Motor neuron (in vitro differentiated cells): ENCODE measurements at places on chromosomes 1 and 21. TPM values are rescaled to one million over a fixed set of nuclear protein-coding genes. Genes with fewer than 3 reads are reported as not detected.

DNA sequence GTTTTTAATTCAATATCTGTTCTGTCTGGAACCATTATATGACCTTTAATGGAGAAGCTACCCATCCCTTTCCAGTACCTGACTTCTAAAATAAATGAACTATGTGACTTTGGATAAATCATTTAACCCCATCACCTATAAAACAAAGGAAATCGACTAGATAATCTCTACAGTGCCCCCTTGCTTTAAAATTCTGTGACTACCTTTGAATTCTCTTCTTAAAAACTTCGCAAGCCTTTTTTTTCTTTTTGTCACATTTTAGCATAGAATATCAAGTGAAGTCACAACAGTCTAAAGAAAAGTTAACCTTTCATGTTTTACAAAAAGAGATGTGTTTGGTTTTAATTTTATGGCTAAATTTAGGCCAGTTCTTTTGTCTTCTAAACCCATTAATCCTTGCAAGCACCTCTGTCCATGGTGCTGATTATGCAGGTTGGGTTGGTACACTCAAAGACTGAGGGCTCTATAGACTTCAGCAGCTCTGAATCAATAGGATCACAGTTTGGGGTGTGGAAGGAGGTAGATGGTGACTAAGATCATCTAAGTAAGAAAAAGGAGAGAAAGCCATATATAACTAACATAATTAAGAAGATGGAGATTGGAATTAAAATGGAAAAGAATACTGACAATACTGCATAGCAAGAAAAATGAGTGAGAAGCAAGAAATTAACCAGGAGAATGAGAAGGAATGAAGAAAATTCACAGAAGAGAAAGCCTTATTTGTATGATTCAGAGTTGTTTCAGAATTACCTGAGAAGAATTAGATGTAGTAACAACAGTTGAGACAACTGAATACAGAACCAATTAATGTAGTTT is 59.2 kb downstream of the TBX15 start:
- ATAC-seq = no peak

DNA sequence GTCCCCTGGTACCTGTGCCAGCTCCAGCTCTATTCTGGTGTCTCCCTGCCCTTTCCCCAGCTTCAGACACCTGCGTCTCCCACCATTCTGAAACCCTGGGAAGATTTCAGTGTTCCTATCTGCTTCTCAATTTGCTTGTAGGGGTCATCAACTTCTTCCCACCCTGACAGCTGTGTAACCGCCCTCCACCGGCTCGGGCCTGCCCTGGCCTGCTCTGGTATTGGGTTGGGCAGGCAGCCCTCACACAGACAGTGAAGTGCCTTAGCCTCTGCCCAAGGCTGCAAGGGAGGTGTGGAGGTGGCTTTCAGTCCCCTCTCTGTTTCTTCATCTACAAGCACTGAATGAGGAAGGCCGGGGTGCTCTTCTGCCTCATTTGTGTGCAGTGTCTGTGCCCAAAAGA is 97.2 kb downstream of the LAMC2 start:
- ATAC-seq = no peak

GRCh38 chr1:47840393-47841190 is 156.6 kb downstream of the TRABD2B start:
- peak; percentile 67 for ATAC-seq

DNA sequence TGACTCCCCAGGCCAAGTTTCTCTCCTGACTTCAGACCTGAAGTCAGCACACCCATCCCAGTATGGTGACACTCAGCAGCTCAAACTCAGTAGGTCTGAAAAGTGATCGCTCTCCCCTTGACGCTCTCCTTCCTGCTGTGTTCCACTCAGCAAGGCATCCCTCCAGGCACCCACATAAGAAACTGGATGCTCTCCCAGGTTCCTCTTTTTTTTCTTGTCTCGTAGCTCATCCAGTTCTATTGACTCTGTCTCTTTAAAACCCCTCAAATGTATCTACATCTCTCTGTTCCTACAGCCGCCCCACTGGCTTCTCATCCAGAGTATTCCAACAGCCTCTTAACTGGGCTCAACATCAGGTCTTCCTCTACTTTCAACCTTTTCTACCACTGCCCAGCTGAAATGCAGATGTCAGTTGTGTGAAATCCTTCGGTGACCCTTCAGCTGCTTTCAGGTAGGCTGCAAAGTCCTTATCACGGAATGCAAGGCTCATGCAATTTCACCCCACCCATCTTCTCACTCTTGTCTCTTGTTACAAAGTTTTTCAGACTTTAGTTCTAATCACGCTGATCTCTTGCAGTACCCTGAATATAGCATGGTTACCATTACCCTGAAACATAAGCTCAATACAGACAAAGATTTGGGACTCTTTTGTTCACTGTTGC is 286.2 kb upstream of the POU3F1 start:
- no peak for ATAC-seq

- ATAC-seq = no peak
Measured at GRCh38 chr1:245657371-245657770, 502.6 kb downstream of the KIF26B start.

- no peak for ATAC-seq
Measured at GRCh38 chr1:173474097-173474779, 2.9 kb upstream of the PRDX6 start.

DNA sequence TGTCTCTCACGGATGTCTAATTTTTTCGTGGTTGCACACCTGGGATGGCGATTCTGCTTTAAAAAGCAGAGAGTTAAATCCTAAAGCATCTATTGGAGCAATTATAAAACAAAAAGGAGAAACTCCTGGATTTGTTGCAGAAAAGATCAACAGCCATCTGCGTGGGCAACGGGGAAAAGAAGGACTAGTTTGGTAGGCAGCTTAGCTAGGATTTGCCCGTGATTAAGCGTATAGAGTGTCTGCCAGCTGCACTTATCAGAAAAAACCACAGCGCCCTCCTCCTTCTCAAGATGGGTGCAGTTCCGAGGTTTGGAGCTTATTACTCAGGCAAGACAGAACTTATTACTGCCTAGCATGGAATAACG is 526 bp upstream of the SLC25A24 start:
- peak; percentile 20 for ATAC-seq

DNA sequence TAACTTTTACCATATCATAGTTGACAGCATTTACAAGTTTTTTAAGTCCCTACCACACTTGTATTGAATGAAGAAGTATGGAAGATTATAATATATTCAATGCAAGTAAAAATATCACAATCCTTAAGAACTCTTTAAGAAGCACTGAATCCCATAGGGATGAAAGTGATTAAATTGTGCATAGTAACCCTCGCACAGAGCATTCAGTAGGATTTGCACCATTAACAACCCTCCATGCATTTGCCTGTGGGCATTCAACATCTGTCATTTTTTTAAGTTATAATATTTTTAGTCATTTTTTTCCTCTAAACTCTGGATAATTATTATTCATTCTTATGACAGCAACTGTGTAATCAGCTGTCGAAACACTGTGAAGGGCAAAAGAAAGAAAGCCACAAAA is 10.1 kb downstream of the SELE start:
- ATAC-seq = no peak

The CHRM3 gene
- total RNA-seq = 3.8 and 4.6 TPM in 2 replicates

GRCh38 chr1:26786437-26787380 is 1.0 kb upstream of the PIGV start:
- ATAC-seq = no peak

DNA sequence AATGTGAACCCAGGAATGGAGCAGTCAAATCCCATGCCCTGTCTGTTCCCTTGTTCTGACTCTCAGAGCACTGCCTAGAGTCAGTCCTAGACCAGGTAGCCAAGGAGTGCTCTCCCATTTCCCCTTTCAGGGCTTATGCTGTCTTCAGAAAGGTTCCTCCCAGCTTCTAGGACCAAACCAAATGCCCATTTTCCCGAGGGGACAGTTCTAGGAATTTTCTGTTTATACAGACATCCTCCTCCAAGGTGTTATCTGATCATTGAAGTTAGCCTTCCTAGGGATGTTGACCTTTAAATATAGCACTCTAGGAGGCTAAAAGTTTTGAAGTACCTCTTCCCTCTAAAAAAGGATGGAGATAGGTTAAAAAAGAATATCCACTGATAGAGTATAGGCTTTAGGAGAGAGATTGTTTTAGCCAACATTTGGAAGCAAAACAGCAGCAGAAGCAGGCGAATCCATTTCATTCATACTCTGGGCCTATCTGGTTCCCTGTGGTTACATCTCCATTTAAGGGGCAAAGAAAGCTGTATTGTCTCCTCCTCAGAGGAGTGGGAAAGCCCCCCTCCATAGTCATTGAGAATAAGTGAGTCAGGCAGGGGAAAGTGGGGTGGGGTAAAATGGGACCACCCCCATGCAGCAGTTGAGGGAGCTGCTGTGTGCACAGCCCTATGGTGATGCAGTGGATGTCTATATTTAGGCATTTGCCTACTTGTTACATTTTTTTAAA is 126.5 kb downstream of the SPATA46 start:
- ATAC-seq = no peak

DNA sequence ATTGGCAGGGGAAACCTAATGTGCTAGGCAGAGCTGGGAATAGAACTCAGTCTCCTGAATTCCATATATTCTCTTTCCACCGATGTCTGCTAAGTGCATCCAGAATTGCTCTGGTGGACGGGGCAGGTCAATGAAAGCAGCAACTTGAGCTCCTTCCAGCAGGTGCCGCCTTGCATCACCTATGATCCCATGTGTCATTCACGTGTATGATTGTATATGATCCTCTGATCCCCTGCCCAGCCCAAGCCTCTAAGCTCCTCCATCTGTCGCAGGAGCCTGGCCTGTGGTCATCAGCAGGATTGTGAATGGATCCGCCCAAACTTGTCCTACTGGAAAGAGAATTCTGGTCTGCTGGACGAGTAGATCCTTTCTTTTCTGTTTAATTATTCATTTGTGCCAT is 13.1 kb downstream of the ACTA1 start:
- ATAC-seq = no peak

The NPPA gene
- 0.32 TPM in 1 of 2 replicates, not detected in the other for total RNA-seq

DNA sequence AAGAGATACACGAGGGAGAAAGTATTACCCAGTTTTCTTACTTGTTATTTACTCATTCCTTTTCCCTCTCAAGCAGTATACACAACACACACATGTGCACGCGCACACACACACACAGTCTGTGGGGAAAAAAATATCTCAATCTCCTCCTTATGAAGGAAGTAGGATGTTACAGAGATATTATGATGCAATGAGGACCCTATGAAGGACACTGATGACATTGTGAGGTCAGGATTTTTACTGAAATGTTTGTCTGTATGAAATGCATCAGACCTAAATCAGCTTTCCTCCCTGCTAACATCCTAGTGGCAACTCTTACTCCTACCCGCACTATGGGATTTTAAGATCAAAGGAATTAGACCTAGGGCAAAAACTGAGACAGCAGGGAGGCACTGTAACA is at the start of gene WDR64:
WDR64 (plus strand) TSS at position 270 of the 400 bp plus-strand sequence. CDS start 204 bp downstream, outside the sequence.
- ATAC-seq = no peak

DNA sequence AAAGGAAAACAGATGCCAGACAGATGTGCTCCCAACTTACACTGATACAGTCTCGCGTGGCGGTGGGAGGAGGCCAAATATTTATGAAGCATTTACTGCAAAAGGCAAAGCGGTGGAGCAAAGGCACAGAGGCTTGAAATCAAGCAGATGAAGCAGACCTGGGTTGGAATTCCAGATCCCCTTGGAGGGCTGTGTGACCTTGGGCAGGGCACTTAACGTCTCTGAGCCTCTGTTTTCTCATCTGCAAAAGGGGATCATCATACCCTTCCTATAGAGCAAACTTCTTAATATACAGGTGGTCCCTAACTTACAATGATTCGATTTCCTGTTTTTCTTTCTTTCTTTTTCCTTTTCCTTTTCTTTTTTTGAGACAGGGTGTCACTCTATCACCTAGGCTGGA is 54.1 kb downstream of the IGSF21 start:
- no peak for ATAC-seq

- no peak for ATAC-seq
Measured at GRCh38 chr1:160007577-160008200, 24.1 kb downstream of the PIGM start.

The TMEM52 gene
- total RNA-seq = 0.87 and 2.0 TPM in 2 replicates

GRCh38 chr1:234603221-234604204 is 6.5 kb downstream of the IRF2BP2 start:
- no peak for ATAC-seq

The MANEAL gene
- total RNA-seq = 5.0 and 5.5 TPM in 2 replicates

The SPATA17 gene
- total RNA-seq = 1.7 and 2.5 TPM in 2 replicates

GRCh38 chr1:43870306-43870705 is 63.3 kb upstream of the ARTN start:
- ATAC-seq = no peak

DNA sequence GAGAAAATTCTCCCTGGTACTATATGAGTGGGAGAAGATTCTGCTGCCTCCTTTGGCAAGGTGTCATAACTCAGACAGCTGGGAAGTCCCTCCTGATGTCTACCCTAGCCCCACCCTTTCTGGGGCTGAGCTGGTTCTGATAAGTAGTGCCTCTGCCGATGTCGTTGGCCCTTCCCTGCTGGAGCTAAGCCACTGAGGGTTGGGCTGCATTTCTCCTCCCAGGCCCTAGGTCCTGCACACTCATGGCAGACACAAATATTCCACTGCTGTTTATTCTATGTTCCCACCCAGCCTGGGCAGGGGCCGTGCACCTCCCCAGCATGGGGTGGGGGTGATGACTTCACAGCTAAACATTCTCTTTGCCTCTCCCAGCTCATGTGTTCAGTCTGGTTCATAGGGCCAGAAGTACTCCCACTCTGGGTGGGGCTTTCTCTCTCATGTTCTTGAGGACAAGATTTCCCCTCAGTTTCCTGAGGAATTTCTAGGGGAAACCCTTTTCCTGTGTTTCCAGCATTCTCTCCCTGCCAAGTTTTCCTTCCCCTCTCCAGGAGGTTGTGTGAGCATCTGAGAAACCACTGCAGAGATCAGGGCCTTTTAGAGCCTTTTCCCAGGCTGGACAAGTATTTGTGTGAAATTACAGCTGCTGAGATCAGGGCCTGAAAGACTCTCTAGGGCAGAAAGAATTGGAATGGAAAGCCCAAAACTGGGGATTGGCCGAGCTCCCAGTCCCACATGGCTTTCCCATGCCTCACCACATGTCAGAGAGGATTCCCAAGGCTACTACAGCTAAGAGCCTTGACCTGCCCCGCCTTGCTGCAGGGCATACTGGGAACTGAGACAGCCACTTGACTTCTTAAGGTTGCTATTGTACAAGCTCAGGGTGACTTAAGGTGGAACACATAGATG is 66.2 kb downstream of the ATP2B4 start:
- ATAC-seq = peak; percentile 92

GRCh38 chr1:232090816-232091215 is 464.2 kb downstream of the DISC1 start:
- no peak for ATAC-seq

The CDA gene
- not detected in 2 replicates for total RNA-seq

DNA sequence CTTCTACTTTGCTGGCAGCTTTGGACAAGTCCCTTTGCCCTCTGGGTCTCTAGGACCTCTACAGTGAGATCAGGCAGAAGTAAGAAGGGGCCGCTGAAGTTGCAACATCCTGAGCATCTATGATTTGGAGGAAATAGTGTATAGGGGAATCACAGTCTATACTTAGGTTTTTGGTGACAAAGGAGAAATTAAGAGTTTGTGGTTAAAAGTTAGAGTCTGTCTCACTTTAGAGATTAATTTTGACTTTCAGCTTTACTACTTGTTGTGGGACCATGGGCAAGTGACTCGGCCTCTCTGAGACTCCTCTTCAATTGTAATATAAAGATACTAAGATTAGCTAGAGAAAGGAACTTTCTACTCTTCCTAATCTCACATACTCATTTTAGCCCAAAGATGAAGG is 33.1 kb upstream of the LMX1A start:
- ATAC-seq = no peak

The PROK1 gene
- total RNA-seq = 0.13 and 0.27 TPM in 2 replicates

- ATAC-seq = no peak
Measured at GRCh38 chr1:30648408-30649000, 74.9 kb downstream of the MATN1 start.

- ATAC-seq = no peak
Measured at GRCh38 chr1:161282991-161283390, 24.4 kb downstream of the PCP4L1 start.

The HEYL gene
- 0.22 and 0.36 TPM in 2 replicates for total RNA-seq
